Posterior cingulate gyrus (tissue), 11 donors: ENCODE measurements at places on chromosomes 4 and X.

DNA sequence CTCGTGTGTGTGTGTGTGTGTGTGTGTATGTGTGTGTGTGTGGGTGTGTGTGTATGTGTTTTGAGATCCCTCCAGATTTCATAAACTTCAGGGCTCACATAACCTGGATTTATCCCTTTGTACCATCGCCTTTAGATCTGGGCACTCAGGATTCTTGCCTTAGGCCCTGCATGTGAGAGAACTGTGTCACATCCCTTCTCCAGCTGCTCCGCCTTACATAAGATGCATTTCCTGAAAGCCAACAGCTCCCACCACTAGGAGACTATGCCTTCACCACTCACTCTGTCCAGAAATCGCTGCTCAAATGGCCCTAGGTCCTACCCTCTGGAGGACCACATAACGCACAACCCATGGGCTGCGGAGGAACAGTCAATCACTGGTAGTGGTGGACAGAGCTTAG is 348.8 kb downstream of the CCSER1 start:
- no peak for DNase-seq

- DNase-seq, result no peak
Observed at GRCh38 chr4:73902038-73902637, 32.9 kb downstream of the CXCL1 start.

- DNase-seq, result no peak
Observed at GRCh38 chrX:118254611-118255010, 91.3 kb upstream of the WDR44 start.

- peak; percentile 98 for DNase-seq
Observed at GRCh38 chrX:154478728-154479622, at the start of gene LAGE3. TSS of gene LAGE3 (minus strand) at chrX:154479281. CDS start at chrX:154478915, 366 bp downstream.

- peak; percentile 68 for DNase-seq
Observed at GRCh38 chr4:8639777-8640720, 47.5 kb downstream of the CPZ start.

GRCh38 chr4:154491341-154492271 is at the start of gene DCHS2:
TSS of gene DCHS2 (minus strand) at chr4:154491799. CDS start at chr4:154491355, 444 bp downstream.
- DNase-seq, result no peak

GRCh38 chr4:45745741-45746140 is 378.1 kb downstream of the GABRG1 start:
- DNase-seq, result no peak

DNA sequence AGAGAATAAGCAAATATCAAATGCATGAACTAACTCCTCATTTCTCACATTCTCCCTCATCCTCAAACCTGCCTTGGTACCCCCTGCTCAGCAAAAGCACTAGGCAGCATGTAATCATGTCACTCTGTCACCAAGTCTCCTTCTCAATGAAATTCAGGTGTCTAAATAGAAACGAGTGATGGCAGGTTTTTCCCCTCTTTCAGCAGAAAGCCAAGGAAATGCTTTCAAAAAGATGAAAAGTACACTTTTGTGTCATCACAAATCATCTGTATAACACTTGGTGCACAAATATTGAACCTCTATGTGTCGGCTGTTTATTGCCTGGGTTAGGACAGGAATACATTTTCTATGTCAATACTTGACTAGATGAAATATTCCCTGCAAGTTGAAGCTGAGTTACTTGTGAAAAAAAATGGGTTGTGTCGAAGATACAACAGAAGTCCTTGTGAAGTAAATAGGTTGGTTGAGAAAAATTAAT is 285.1 kb upstream of the MAGEB18 start:
- no peak for DNase-seq

DNA sequence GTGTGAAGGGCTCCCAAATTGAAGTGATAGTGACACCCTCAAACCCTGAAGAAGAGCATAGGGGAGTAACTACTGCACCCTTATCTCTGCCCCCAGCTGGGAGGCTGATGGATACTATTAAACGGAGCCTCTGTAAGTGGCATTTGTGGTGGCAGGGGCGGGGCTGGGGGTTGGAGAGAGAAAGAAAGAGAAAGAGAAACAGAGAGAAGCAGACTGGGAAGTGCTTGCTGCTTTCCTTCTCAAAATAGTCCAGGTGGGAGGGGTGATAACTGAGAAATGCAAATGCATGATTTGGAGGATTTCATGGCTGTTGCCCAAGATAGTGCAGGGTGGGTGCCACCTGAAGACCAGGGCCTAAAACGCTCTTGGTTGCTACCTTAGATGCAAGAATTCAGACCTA is 253.5 kb upstream of the GATB start:
- no peak for DNase-seq

DNA sequence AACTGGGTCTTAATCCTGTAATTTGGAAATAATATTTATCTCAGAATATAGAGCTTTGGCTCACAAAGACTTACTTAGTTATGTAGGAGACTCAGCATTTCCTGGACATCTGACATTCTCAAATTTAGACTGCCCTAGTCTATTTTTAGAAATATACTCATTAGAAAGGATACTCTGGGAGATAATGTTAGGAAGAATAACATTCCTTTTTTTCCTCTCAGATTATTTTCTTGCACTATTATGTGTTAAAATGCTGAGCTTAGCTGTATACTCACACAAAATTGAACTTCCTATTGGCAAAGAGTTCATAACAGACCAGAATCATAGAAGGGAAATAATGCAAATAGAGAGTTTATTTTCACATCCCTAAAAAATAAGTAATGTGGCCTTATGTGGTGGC is 1424.9 kb upstream of the PCDH7 start:
- no peak for DNase-seq

GRCh38 chrX:111123606-111124179 is 27.7 kb downstream of the PAK3 start:
- DNase-seq, result no peak

- DNase-seq, result no peak
Observed at GRCh38 chr4:37918653-37919052, 27.8 kb downstream of the TBC1D1 start.

DNA sequence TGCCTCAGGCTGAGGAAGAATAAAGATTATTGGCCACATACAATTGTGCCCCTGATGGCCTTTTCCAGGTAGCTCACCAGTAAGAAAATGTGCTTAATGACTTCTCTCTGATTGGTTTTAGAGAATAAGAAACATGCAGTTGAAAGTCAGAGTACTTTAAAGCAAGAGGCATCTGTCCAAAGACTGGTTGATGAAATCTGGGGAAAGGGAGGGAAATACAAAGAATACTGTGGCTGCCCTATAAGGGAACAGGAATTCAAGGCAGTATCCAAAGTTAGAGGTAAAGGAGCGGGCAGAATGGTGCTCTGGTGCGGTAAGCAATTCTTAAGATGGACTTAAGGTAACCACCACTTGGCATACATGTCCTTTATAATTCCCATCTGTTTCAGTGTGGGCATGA is 11.4 kb downstream of the PBDC1 start:
- no peak for DNase-seq

DNA sequence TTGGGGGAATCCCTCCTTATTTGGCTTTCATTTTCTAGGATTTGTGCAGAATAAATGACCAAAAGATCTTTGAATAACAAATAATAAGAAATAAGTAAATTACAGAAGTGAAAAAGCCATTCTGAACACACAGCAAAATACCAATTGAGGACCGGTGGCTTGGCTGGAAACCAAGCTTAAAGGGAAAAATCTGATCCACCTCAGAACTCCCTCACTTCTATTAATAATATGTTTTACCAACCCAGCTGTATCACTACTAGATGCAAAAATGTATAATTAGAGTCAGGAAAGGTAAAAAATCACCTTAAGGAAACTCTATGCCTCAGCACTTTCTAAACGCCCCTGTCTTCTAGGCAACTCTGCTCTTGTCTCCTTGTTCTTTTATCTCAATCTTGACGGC is 77.3 kb downstream of the TSPAN5 start:
- DNase-seq, result no peak

DNA sequence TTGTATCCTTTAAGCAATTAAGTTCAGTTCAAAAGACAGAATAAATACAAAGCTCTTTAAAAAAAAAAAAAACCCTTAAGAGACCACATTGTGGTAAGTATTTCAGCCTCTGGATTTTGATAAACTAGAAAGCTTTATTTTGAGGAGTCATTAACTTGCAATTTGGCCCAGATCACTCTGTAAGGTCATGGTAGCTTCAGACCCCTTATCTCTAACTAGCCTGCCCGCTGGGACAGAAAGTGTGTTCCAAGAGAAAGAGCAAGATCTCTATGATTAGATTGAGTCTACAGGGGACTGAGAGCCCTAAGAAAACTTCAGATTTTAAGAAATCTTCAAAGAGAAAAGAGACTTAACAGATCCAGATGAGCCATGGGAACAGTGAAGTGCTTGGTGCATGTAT is 45.6 kb downstream of the GALNT7 start:
- no peak for DNase-seq

DNA sequence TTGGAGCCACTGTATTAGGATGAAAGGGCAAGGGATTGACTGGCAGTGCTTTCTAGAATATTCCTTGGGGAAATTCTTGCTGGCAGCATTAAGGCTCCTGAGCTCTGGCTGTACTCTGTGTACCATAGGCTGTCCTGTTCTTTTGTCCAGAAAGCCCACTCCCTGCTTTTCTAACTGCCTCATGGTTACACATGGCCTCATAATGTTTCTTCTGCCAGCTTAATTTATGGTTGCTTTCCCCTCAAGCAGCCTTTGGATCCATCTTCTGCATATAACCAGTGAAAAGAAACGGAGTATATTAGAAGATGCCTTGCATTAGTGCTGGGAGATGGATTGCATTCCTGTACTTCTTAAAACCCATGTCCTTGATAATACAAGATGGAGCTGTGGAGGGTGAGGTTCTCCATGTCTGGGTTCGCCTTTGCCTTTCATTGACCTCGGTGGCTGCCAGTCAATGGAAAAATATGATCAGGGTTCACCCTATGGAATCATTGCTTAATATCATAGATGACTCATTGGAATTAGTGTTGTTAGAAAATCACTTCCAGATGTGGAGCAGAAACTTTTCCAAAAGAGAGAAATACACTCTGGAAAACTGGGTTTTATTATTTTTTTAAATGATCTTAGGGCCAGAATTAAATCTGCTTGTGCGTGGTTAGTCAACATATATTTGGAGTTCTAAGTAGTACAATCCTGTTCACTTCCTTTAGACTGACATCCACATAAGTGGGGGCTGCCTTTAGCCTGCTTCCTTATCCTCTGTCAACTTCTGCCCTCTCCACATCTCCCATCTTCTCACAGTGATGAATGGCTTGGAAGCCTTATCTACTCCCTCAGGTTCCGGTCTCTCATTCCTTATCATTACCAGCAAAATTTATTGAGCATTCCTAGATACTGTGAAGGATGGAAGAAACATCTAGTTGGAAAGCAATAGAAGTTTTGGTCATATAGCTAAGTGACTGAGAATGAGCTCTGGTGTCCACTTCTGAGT is 24.9 kb downstream of the DOCK11 start:
- DNase-seq, result no peak

- DNase-seq, result no peak
Observed at GRCh38 chrX:9390693-9391368, 74.0 kb upstream of the TBL1X start.

DNA sequence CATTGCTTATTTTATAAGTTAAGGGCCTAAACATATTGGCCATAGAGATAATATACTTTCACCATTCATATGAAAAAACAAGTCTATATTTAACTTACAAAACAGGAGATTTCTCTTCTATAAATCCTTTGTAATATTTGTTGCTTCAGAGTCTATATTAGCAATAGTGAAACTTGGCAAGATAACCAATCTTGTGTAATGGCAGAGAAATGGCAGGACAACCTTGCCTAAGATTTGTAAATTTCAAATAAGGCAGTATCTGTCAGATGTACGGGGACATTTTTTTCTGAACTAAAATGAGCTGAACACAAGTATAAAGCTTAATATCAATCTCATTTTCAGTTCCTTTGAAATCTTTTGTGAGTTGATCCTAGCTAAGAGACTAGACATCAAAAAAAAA is 17.8 kb upstream of the CPEB2 start:
- no peak for DNase-seq

DNA sequence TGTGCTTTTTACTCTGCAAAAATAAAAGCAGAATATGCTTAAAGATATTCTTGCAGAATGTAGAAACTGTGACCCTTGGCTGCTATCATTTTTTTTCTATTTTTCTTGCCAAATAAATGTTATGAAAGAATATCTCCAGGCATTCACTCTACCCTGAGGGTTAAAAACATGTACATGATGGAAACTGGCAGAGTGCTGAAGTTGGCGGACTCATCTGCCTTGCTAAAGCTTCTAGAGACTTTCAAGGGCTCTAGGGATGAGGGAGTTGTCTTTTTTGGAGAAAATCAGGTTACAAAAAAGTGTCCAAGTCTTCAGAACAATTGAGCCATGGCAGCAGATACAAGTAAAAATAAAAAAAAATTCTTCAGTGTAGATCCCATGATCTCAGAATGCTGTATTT is 40.5 kb upstream of the NRK start:
- no peak for DNase-seq

DNA sequence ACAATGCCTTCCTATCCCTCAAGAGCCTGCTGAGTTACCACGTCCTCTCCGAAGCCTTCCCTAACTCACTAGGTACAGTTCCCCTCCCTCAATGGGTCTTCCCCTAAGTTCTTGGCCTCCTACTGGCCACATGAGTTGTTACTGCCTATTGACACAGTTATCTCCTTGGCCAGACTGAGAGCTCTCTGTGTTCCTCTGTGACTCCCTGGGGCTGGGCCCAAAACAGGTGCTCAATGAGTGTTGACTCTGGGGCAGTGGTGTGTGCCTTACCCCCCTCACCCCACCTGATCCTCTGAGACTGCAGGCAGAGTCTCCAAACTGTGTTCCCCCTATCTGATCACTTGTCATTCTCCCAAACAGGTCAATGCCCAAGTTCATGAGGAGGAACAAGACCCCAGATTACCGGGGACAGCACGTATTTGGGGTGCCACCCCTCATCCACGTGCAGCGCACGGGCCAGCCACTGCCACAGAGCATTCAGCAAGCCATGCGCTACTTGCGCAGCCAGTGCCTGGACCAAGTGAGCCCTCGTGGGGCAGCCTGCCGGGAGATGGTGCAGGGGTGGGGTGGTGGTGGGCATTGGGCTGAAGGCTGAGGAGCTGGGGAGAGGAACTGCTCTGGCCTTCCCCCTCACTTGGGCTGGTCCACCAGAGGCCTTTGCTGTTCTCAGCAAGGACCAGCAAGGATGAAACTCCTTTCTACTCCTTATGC is 72.6 kb downstream of the STARD8 start:
- DNase-seq, result no peak

DNA sequence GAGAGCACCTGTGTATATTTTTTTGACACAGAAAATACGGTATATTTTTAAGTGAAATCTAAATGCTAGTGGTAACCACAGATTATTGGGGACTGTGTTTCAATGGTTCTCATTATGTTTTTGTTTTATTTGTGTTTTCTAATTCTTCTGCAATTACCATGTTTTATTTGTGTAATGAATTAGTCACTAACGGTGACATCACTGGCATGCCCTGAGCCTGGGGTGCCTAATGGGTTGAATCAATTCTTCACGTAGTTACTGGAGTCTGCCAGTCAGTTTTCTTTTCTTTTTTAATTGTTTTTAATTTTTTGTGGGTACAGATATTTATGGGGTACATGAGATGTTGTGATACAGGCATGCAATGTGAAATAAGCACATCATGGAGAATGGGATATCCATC is 168.8 kb downstream of the RELL1 start:
- DNase-seq, result no peak

DNA sequence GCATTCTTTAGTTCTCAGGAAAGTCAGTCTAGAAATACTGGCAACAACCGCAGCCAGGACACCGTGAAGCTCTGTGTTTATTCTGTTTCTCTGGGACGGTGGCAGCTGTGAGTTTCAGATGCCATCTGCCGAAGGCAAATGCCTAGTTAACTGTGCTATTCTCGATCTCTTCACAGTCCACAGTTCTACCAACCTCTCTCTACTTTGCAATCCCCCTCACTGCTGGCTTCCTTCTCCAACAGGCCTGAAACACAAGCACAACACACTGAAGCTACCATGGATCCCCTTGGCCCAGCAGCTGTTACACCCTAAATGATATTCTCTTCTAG is 118.8 kb downstream of the ZNF827 start:
- DNase-seq, result peak; percentile 55

GRCh38 chrX:143768976-143769375 is 48.4 kb upstream of the SPANXN2 start:
- DNase-seq, result no peak
